ENCODE measurements at places on chromosomes 6 and 20.
A peak's percentile ranks its signal among the peaks of the same experiment; 100 is the strongest.

DNA sequence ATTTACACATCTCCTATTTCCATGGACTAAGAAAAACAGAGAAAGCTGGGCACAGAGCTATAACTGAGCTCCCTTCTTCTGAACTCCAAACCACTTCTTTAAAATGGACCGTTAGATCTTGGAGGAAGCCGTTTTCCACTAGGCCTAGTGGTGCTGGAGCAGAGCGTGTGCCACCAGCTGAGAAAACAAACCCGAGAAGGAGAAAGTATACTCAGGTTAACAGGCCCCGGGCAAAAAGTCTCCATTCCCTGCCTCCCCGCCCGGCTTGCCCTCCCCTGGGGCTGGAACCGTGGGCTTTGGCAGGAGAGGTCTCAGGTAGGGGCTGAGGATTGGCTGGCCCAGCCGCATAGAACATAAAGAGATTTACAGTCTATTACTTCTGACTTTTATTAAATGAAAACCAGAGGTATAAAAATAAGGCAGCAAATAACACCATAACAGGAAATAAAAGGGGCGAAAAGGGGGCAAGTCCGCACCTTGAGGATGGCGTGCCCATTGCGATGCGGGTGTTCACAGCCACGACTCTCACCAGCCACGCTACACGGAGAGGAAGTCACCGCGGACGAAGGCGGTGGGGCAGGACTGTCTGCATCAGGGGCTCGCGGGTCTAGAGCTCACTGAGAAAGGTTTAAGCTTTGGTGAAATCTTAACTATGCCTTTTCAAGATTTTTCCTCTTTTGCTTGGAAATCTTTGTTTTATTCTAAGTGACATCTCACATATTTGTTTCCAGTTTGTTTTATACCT, 191.2 kb upstream of the GMDS start:
- no peak for DNase-seq

DNA sequence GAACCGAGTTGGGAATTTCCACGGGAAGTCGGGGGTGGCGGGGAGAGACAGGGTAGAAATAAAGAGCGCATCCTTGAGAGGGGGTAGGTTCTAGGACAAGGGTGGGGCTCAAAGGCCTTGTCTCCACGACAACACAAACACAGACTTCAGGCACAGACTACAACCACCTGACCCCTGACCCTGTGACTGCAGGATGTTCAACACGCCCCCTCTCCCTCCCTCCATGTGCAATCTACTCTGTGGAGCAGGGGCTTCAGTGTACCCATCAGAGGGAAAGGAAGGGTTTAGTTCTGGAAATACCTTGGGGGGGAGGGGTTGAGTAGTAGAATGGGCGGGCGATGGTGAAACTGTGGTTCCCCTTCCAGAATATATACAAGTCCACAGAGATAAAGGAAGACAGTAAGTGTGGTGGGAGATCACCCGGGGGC, 651 bp upstream of the TAPBP start:
- peak; percentile 67 for DNase-seq

DNA sequence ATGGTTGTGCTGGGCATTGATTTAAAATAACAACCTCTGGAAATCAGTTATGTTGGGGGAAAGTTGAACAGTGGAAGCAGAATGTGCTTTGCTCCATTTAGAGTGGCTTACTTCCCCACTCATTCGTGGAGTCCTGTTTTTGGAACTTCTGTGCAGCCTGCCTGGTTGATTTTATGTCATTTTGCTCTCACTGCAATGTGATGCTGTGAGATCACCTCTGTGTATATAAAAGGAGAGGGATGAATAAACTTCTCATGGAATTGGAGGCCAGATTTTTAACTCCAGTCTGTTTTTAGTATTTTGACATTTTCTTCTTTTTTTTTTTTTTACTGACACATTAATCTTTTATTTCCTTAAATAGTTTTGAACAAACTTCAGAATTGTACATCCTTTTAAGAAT, 139.0 kb downstream of the FNDC1 start:
- DNase-seq, result no peak

DNA sequence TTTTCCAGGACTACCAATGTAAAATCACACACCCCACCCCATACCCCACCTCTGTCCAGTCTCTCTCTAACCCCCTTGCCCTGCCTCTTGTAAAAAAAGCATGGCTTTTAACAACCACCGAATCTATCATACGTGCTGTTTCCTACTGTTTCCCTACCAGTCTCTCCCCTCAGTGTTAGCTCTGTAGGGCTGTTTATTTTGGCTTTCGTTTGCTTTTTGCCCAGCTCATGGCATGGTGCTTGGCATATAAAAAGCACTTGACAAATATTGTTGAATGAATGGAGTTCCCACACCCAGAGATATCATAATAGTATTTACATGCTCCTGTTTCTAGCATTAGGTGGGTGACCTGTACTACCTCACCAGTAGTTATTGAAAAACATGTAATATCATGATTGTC, 148.2 kb downstream of the OPRM1 start:
- no peak for DNase-seq

DNA sequence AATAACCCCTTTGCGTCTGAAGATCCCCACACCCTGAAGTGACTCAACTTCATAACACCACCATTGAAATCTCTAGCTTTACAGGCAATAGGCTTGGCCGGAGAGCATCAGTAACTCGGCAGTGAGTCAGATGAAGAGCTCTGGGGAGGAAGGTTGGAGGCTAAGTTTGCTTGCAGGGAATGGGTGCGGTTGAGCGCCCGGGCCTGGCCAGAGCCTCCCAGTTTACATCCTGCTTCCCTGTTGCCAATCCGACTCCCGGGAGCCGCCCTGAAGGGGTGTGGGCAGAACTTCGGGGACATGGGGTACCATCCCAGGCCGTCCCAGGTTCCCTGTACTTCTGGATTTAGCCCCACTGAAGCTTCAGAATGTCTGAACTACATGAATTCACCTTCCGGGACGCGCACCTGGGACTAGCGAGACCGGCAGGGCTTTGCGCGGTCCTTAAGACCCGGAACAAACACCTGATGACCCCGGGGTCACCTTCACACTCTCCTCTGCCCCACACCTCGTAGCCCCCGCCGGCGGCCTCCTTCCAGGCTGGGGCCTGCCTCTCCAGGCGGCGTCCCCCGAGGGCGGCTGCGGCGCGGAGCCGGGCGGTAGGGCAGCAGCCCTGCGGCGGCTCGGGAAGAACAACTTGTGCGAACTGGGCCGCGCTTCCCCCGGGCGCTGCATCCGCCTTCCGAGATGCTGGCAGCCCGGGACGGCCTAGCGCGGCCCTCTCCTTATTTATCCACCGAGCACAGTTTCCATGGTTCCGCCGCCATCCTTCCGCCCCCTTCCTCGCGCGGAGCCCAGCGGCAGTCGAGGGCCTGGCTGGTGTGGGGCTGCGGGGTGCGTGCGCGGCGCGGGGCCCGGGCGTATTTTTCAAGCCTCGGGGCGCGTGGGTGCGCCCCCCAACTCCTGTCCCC, 56.6 kb upstream of the RREB1 start:
- no peak for DNase-seq

DNA sequence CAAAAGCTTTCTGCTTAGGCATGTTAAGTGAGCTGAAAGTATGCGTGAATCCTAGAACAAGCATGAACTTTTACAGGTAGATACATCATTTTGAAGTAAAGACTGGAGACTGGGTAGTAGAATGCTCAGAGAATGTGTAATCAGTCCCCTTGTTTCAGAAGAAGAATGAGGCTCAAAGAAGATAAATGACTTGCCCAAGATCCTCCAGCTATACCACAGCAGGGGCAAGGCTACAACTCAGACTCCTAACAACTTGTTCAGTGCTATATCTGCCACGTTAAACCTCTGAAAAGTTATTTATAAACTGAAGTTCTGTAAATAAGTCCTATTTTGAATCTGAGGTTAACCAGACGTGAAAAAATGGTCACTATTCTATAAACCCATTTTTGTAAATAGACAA, 2.9 kb downstream of the RIPOR2 start:
- no peak for DNase-seq

GRCh38 chr6:6569096-6569810, 19.3 kb upstream of the LY86 start:
- DNase-seq, result no peak

DNA sequence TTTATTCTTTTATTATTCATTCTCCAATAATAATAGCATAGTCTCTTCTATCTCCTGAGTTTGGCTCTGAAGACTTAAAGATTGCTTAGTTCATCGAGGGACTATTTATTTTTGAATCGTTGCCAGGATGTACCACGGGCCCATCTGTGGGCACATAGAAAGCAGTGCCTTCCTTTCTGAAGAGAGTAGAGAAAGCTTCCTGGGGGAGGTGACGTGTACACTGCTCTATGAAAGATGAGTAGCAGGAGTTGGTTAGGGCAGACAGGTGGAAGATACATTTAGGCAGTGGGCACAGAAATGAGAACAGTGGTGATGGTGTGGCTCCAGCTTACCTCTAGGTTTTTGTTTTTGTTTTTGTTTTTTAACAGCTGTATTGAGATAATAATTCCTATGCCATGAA, 98.4 kb downstream of the CDKAL1 start:
- DNase-seq, result no peak

DNA sequence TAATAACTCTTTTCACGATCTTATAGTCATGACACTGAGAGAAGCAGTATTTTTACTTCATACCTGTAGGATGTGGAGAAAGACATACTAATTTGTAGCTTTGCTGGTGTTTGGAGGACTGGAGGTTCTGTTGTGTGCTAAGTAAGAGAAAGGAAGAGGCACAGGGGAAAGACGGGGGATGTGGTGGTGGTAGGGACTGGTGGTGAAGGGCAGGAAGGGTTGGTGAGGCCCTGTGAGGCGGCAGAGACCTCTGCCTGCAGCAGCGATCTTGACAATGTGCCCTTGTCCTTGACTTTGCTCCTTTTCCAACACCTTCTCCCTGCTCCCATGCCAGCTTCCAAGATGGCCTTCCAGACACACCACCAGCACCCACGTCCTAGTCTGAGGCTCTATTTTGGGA, 32.6 kb upstream of the MPC1 start:
- no peak for DNase-seq

GRCh38 chr6:74632196-74632875, 573.5 kb downstream of the COL12A1 start:
- DNase-seq, result no peak

GRCh38 chr6:49522710-49523593, 23.2 kb downstream of the GLYATL3 start:
- DNase-seq, result no peak

GRCh38 chr6:37077191-37077904, 71.9 kb downstream of the FGD2 start:
- no peak for DNase-seq

DNA sequence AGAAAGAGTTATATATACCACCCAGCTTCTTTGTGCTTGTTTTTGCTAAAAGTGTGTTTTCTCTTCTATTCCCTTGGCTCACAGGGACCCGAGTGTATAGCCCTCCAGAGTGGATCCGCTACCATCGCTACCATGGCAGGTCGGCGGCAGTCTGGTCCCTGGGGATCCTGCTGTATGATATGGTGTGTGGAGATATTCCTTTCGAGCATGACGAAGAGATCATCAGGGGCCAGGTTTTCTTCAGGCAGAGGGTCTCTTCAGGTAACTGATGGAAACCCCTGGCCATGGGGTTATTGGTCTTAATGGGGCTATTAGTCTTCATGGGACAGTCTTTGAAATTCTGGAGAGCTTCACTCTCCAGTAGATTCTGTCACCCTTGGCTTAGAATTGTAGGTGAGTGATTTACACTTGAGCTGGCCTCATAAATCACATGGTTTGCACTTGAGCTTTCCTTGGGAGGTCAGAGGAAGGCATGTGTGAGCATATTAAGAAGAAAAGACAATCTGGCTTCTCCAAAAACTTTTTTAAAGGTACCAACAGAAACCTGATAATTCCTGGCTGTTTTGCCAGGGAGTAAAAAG, 3.0 kb downstream of the PIM1 start:
- no peak for DNase-seq

DNA sequence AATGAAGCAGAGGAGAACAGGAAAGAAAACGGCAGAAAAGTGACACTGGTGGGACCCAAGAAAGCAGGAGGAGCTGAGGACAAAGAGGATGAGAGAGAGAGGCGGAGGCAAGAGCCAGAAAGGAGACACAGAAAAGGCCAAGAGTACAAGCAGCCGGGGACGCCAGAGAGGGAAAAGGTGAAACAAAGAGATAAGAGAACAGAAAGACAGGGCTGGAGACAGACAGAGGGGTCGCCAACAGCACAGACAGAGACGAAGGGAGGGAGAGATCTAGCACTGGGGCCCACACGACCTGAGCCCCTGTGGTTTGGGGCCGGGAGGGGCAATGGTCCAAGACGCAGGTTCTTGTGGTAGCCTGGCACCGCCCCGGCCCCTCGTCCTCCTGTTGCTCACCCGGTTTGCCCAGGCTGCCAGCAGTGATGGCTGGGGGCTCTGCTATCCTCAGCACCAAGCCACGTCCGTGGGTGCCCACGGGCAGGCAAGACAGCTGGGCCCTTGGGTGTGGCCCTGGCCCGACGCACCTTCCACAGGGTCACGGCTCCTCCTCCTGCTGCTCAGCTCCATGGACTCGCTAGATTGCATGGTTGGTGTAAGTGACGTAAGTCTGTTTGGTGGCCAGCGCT, 123.5 kb downstream of the GRM4 start:
- no peak for DNase-seq

GRCh38 chr6:149335924-149336608, 18.6 kb downstream of the TAB2 start:
- no peak for DNase-seq
